ENCODE measurements at places on chromosomes 1 and 21.

- peak; percentile 92 for DNase-seq
Observed at GRCh38 chr1:154404984-154405746, at the start of gene IL6R. TSS of gene IL6R (plus strand) at chr1:154405343. CDS start at chr1:154405630, 287 bp downstream.

GRCh38 chr1:60994828-60995492 lies 87.4 kb upstream of the NFIA start:
- DNase-seq: no peak

- DNase-seq: peak; percentile 90
Observed at GRCh38 chr1:175865041-175865766, 121.8 kb upstream of the TNR start.

DNA sequence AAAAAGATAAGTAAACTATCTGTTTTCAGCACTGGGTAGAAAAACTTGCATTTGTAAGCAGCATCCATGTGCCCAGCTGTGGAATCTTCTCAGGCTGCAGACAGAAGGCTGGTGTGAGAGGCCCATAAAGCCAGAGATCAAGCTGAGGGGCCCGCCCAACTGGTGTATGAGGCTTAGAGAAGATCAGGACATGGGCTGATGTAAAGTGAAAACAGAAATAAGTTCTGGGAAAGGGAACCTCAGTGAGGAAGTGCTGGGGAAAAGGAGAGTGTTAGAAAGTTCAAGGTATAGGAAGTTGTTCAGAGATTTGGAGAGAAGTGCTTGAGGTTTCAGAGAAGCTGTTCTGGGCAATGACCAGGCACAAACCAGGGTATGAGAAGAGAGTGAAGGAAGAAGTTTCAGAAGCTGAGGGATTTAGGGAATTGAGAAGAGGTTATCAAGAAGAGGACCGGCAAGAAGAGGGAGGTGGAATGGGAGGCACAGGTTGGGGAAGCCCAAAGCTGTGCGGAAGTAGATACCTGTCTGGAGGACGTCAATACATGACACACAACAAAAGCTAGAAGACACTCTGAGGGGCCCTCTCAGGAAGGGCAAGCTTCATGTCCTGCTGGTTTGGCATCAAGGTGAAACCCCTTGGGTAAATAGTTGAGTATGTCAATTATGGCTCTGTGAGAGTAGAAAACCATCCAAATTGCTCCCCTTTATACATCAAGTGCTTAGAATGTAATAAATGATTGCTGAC lies 2.7 kb upstream of the CD5L start:
- DNase-seq: no peak

GRCh38 chr1:101924700-101925099 lies 72.0 kb downstream of the OLFM3 start:
- DNase-seq: no peak

GRCh38 chr1:6783936-6784559 lies 1.2 kb upstream of the CAMTA1 start:
- DNase-seq: no peak

DNA sequence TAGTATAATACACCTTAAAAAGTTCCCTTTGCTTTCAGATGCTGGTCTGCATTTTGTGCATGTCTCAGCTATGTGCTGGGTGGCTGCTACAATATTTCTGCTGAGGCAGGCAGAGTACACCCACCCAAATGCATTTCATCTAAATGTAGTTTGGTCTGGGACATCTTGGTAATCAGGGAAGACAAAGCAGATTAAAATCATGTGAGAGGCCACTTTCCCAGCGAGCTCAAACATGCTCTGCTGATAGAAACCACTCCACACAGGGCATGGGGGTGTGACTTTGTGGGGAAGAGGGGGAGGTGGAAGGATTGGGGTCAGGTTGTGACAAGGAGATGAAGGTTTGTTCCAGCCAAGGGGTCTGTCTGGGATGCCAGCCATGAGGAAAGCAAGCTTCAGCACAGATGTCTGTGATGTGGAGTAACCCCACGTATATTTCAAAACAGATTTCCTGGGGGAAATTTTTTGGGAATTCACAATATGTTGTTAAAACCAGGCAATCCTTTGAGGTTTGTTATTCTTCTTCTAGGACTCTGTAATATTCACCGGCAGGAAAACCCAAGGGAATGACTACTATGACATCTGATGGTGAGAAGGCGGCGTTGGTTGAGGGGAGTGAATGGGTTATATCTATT lies 255.1 kb upstream of the FGGY start:
- no peak for DNase-seq

- no peak for DNase-seq
Observed at GRCh38 chr1:56432166-56432971, 147.0 kb downstream of the PLPP3 start.

- DNase-seq: no peak
Observed at GRCh38 chr1:11858613-11858967, at the start of gene NPPB. TSS of gene NPPB (minus strand) at chr1:11858945. CDS start at chr1:11858833, 112 bp downstream.

GRCh38 chr1:33698361-33699035 lies 165.4 kb upstream of the HMGB4 start:
- DNase-seq: no peak

- DNase-seq: peak; percentile 79
Observed at GRCh38 chr1:226215239-226215638, 8.2 kb upstream of the MIXL1 start.

GRCh38 chr1:42005530-42005929 lies 86.8 kb upstream of the HIVEP3 start:
- no peak for DNase-seq

- no peak for DNase-seq
Observed at GRCh38 chr1:41274752-41275545, 32.8 kb upstream of the SCMH1 start.
